ENCODE measurements at places on chromosomes 1 and 21. TPM values are rescaled to one million over a fixed set of nuclear protein-coding genes. Genes with fewer than 3 reads are reported as not detected.

The TP53BP2 gene
- 66.9 TPM for total RNA-seq

- no peak for DNase-seq
Measured at GRCh38 chr1:52423055-52423454, 18.7 kb downstream of the PRPF38A start.

GRCh38 chr1:26472320-26472900 is at the start of gene HMGN2:
Gene HMGN2, plus strand, starts transcription at chr1:26472440. Its CDS starts 173 bp downstream, at chr1:26472613.
- DNase-seq = peak; percentile 83

The WNT9A gene
- 0.99 TPM for total RNA-seq

- DNase-seq = no peak
Measured at GRCh38 chr1:5887349-5887970, 104.8 kb downstream of the NPHP4 start.

DNA sequence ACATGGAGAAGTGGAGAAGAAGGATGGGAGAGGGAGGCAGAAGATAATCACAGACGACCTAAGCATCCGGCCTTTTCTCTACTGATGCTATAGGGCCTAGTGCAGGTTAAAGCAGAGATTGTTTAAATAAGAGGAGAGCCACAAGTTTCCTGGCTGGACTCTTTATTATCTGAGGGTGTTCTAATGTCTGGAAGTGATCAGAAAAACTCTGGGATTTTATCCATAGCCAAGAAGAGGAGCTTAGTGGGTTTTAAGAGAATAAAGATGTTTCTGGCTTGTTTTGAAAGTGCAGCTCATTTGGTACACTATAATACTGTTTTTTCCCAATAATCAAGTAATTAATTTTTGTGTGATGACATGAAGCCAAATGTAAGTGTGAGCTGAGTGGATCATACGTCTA is 419.0 kb downstream of the PTBP2 start:
- no peak for DNase-seq

GRCh38 chr21:38930066-38930465 is 124.3 kb downstream of the ETS2 start:
- DNase-seq = no peak

The GPR161 gene
- total RNA-seq = 7.0 TPM

The FALEC gene
- not detected for total RNA-seq

DNA sequence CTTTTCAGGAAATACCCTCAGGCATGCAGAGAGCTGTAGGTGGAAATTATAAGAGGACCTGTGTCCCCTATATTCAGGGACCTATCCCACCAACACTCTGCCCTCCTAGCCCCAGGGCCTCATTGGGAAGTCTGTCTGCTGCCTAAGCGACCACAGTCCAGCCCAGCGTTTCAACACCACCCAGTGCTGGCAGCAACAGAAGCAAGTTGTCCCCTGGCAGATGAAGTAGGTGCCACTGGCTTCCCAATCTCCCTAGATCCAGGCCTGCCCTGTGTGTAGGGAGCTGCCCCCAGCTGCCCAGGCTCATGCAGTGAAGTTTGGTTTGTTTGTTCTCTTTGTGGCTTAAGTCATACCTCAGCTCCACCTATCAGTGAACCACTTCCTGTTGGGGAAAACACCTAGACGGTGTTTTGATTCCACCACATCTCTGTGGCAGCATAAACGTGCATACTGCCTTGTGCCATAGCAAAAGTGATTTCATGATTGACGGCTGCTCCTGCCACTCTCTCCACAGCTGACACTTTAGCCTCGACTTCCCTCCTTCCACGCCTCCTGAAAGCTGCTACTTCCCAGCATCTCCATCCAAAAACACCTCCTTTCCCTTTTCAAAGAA is 8.1 kb upstream of the LEFTY1 start:
- DNase-seq = no peak

DNA sequence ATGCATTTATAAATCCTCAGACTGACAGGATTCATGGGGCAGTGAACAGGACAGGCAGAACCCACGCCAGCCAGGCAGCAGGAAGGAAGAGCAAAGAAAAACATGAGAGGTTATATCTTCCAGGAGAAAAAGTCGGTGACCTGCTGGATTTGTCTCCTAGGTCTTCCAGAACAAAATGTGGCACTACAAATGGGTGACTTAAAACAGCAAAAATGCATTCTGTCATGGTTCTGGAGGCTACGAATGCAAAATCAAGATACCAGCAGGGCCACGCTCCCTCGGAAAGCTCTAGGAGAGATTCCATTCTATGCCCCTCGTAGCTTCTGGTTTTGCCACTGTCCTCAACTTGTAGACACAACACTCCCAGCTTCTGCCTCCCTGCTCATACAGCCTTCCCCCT is 63.4 kb downstream of the PSMG1 start:
- no peak for DNase-seq

- DNase-seq = peak; percentile 45
Measured at GRCh38 chr1:108041360-108042142, 76.6 kb upstream of the VAV3 start.

GRCh38 chr1:103058391-103058790 is 49.9 kb downstream of the COL11A1 start:
- DNase-seq = no peak

The PLPPR4 gene
- total RNA-seq = 2.8 TPM

DNA sequence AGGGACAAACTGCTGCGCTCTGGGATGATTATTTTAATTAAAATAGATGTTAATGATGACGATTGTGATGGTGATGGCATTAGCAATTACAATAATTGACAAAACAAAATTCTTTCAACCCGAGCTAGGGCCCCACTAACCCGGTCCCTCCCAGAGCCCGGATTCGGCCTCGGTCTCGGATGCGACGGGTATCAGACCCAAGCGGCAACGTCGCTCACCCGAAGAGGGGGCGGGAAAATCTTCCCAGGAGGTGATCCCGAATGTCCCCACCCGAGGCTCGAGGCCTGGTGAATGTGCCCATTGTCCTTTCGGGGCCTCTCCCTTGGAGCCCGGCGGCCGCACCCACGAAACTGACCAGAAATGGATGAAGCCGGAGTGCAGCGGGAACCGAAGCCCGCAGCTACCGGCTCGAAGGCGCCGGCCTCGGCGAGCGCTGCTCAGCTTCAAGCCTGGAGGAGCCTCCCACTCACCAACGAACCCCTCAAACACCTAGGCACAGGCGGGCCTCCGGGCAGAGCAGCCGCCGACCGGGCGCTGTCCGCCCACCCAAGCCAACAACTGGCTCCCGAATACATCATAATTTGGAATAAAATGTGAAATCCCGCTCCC is 1.2 kb downstream of the TAL1 start:
- DNase-seq = no peak

GRCh38 chr1:95146637-95147036 is 29.5 kb downstream of the TLCD4 start:
- no peak for DNase-seq

DNA sequence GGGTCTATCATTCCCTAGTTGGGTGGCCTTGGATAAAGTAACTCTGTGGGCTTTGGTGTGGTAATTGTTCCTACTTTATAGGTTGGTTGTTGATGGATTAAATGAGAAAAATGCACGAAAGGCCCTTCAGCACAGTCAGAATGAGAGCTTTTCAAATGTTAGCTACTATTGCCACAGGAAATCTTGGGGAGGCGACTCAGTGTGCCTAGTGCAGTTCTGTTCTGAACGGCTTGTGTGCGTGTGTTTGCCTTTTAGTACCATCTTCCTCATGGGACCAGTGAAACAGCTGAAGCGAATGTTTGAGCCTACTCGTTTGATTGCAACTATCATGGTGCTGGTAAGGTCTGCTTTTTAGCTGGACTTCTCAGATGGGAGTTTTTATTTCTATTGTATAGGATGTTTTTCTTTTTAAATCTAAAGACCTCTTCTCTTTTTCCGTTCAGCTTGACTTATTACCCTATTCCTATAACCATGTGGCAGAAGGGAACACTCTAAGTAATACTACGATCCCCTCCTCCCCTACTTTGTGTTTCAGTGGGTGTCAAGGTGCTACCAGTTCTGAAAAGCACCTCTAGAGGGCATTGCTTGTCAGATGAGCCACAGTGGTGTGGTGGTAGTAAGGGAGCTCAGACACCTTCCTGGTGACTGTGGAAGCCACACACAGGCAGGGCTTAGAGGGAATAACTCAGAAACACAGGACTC is 9.2 kb downstream of the SFT2D2 start:
- DNase-seq = peak; percentile 54

- peak; percentile 10 for DNase-seq
Measured at GRCh38 chr1:231162297-231162969, 575 bp downstream of the TRIM67 start.

DNA sequence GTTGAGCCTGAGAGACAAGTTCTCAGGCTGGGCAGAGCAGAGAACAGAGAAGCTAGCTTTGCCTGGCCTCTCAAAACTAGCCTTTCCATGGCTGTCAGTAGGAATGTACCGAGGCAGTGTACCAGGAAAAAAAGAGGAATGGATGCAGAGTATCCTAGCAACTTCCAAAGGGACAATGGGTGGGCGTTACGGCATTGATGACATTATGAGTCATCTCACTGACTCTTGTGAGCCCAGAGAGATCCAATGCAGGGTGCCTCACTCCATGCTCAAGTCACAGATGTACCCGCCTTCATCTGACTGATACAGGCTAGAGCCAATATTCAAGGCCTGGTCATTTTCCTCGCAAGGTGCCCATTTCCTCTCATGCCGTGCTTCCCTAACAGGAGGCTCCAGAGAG is 51.4 kb upstream of the C8B start:
- peak; percentile 27 for DNase-seq

The TSPEAR gene
- total RNA-seq = 0.08 TPM

DNA sequence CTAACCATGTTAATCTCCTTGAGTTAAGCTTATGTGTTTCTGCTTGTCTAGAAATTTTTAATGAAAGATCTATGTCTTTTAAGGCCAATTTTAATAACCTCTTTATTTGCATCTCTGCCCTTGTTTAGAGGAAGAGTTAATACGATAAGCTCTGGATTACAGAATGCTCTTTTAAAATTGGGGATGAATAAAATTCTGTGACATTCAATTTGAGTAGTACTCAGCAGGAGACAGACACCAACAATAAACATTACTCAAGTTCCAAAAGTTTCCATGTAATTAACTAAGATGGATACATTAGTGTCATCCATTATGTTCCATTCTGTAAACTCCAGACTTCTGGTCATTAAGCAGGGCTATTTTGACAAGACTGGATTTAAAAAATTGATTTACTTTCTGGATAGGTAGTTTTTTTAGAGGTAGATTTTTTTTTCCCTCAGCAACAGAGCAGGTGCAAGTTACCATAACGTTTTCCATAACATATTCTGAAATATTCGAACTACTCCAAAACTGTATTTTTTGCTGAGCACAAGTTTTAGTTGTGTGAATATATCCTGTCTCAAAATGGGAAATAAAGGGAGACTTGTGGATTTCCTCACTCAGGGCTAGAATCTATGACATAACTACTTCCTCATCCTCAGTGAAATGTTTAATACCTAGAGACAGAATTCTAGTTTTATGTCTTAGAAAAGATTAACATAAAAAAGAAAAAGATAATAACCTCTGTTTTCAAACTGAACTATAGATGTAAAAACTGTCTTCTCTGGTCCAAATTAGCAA is 221.7 kb downstream of the NEGR1 start:
- DNase-seq = no peak

DNA sequence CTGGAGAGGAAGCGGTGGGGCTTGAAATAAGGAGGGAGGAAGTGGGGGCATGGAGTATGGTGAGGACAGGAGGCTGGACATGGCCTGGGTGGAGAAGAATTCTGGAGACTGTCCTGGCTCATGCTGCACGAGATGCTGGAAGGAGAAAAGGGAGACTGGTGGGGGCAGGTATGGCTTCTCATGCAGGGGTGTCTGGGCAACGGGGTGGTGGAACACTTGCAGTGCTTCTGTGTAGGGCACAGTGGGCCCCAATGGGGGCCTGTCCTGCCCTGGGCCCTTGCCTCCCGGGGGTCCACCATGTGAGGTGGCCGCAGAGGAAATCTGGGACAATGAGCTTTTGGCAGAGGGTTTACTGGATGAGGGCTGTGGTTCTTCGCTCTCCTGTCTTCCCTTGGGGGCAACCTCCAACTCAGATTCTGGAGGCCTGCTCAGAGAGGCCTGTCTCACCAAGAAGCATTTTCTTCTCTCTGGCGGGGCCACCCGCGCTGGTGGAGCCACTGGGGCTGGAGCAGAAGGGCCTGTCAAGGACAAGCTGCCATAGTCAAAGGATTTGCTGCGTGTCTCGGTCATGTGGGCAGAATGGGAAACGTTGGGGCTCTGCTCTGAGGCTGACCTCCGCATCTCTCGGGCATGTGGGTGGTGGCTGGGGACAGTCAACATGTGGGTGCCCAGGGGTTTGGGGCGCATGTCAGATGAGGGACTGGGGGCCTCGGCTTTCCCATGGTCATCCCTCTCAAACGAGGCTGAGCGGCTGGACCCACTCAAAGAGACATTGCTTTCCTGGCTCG is 96.9 kb upstream of the EDN2 start:
- no peak for DNase-seq

DNA sequence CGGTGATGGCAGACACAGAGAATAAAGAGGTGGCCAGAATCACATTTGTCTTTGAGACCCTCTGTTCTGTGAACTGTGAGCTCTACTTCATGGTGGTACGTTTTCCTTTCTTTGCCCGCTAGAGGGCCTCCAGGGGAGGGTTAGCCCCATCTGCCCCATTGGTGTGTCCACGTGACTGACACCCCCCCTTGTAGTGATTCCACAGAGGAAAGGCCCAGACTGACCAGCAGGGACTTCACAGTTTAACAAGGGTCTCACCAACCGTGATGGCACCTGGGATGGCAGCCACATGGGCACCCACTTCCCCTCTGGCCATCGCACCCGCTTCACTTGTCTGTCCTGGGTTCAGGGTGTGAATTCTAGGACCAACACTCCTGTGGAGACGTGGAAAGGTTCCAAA is 22.3 kb upstream of the SARS1 start:
- DNase-seq = no peak

The LDLRAD1 gene
- not detected for total RNA-seq

GRCh38 chr1:41646186-41646585 is 161.7 kb upstream of the EDN2 start:
- no peak for DNase-seq

The INAVA gene
- not detected for total RNA-seq
